T-helper 17 cell (primary cell): ENCODE measurements at places on chromosomes 13 and 19. TPM values are rescaled to one million over a fixed set of nuclear protein-coding genes. Genes with fewer than 3 reads are reported as not detected.

Gene ZNF729
- not detected for total RNA-seq

Gene C1QTNF9
- total RNA-seq: not detected

Gene MTUS2
- total RNA-seq: 4.9 TPM

DNA sequence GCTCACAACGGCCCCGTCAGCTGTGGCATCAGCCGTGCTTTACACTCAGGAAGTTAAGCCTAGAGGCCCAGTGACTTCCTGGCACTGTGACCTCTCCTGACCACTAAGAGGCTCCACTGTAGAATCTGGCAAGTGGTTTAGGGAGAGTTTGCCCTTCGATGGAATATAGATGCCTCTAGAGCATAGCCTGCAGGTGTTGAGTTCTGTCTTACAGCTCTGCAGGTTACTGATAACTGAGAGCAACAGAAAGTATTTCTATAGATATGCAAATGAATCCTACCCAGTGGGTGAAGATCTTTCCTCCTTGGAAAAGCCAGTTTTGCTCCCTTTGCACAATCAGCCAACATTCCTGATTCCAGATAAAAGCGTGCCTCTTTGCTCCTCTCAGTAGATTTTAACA lies 35.8 kb downstream of the ATP12A start:
- DNase-seq: no peak

Gene OR10H1
- total RNA-seq: 0.07 TPM

Gene CGB2
- not detected for total RNA-seq
